ENCODE measurements at places on chromosomes 5 and 9. TPM values are rescaled to one million over a fixed set of nuclear protein-coding genes. Genes with fewer than 3 reads are reported as not detected.

- no peak for DNase-seq
Measured at GRCh38 chr5:76155536-76155935, 72.4 kb downstream of the SV2C start.

The FLT4 gene
- 12.1 TPM for total RNA-seq

GRCh38 chr5:33227746-33228145 is 213.0 kb upstream of the TARS1 start:
- no peak for DNase-seq

GRCh38 chr5:169037466-169037865 is 263.5 kb downstream of the SLIT3 start:
- DNase-seq: no peak

- peak; percentile 24 for DNase-seq
Measured at GRCh38 chr9:38118862-38119438, 49.9 kb upstream of the SHB start.

DNA sequence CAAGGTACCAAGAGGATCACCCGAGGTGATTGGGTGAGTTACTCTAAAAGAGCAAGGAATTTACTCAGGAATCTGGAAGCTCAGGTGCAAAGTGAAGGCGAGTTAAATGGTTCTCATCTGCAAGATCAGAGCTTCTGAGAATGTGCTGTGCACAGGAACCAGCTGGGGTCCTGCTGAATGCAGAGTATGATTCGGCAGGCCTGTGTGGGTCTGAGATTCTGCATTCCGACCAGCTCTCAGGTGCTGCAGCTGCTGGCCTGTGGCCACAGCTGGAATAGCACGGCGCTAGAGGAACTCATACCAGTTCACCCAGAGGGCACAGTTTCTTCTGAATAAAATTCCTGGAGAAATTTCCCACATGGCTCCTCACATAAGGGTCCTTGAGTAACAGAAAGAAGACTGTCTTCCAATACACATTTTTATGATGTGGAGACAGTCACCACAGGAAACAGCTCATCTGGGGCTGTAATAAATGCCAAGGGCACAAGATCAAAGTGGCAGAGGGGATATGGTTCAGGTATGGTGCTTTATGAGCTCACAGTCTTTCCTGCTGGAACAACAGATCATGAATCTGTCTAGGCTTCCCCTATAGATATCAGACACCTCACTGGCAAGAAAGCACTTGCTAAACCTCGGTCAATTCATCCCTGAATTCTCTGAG is 83.9 kb downstream of the PTPN3 start:
- DNase-seq: peak; percentile 14

DNA sequence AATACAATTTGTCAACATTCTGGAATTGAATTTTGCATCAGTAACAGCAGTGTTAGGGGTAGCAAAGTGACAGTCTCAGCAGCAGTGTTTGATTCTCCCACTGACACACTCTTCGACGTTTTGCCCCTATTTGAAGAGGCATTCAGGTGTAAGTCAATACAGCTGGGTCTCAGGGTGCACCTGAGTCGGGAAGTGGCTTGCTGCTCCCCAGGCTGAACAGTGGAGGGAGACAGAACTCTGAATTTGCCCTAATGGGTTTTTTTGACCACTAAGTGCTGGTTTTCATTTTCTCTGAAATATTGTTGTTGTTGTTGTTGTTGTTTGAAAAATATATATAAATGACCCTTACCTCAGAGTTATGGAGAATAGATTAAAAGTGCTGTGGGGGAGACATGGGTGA is 223.2 kb downstream of the TLR4 start:
- DNase-seq: no peak

- no peak for DNase-seq
Measured at GRCh38 chr9:124339603-124340146, 75.6 kb downstream of the PSMB7 start.

DNA sequence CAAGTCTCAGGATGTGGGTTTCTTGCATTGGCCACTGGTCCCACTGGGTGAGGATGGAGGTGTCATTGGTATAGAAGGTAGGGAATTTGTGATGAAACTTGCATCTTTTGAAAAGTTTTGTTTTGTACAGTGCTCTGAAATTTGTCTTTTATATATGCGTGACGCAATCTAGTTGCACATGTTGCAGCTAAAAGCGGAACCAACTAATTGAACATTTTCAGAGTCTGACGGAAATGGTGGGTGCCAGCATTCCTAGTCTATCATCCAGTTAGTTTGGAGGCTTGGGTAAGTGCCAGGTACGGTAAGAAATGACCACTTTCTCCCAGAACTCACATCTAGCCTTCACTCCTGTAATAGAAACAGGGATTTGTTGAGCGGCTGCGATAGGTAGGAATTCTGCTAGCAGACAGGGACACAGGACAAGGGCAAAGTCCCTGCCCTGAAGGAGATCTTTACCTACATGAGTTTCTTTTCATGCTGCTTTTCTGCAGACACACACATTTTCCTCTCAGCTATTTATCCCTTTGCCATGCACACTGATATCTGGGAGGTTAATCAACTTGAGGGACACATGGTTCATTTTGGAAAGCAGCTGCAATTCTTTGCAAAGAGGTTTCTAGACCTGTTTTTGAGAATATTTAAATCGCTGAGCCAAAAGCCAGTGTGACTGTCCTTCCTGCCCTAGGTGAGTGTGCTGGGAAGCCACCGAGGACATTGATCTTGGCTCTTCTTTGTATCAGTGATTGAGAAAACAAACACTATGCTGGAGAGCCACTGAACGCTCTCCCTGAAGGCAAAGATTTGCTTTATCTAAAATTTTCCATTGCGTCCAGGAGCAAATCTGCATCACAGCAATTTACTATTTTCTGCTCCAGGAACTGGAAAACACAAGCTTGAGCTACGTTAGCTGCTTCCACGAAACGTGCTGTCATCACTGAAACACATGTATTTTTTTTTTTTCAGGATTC is 89.7 kb downstream of the DAP start:
- no peak for DNase-seq

The OR1L4 gene
- not detected for total RNA-seq

DNA sequence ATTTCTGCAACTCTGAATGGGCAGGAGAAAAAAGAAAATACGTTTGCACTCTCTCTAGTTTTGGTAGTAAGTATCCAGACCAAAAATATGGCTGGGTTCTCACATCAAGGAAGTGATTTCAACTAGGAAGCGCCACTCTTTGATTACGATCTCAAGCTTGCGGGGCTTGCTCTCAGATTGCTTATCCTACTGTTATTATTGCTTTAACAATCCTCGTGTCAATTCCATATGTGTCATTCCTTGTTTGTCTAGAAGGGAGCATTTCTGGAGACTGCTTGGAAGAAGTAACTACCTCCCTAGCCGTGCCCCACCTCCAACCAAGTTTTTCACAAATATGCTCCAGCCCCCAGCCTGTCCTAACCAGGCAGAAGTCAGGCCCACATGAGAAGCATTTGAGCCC is 3.5 kb downstream of the PRUNE2 start:
- no peak for DNase-seq

GRCh38 chr9:20989923-20990341 is 41.5 kb downstream of the HACD4 start:
- no peak for DNase-seq

GRCh38 chr5:148746826-148747535 is 79.4 kb upstream of the ADRB2 start:
- no peak for DNase-seq

GRCh38 chr9:4558371-4558998 is 68.2 kb downstream of the SLC1A1 start:
- DNase-seq: no peak

DNA sequence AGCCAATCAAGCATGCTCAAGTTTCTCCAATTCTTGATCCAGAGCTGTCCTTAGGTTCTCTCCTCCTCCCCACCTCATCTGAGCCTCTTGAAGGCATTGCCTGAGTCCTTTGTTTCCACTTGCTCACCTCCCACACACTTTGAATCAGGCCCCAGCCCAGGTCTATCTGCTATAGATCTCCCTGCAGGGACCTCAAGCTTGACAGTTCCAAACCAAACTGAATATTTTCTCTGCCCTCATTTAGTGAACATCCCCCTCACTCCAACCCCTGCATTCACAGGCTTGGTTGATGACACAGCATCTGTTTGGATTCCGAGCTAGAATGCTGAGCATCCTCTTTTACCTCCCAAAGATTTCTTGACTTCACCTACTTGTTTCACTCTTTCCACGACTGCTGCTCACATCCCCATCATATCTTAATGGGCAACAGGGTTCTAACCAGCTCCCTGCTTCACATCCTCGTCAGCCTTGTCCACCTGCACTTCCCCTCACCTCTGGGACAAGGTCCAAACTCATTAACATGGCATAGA is 474.5 kb downstream of the ZSWIM6 start:
- no peak for DNase-seq

The CNTNAP3 gene
- total RNA-seq: 9.4 TPM

- peak; percentile 61 for DNase-seq
Measured at GRCh38 chr9:130128733-130129431, 43.3 kb upstream of the NCS1 start.

DNA sequence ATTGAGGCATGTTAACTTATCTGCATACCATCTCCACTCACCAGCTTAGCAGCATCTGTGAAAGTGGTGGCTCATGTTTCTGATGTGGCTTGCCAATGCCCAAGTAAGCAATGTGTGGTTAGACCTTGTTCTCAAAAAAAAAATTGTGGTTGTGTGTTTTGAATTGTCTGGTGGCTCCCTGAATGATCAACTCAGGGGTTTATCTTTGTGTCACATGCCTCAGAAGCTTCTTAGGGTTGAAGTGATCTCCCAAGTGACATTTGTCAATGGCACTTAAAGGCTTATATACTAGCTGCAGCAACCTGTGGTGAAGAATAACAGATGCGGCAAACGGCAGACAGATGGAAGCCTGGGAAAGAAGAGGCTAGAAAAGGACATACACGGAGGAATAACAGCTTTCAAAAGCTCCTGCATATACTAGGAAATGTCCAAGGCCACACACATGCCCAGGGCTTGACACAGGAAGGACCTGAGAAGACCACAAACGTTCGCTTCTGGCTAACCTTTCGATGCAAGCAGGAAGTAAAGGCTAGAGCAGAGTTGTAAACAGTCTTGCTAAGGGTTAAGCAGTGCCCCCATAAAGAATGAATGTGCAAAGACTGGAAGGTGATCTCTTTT is 42.2 kb upstream of the FSD1L start:
- DNase-seq: no peak

The NUTM2G gene
- total RNA-seq: not detected

GRCh38 chr9:137631345-137632229 is 12.8 kb downstream of the EHMT1 start:
- no peak for DNase-seq

The ADRB2 gene
- total RNA-seq: 5.7 TPM

- DNase-seq: no peak
Measured at GRCh38 chr5:127409246-127409917, 108.1 kb upstream of the PRRC1 start.

DNA sequence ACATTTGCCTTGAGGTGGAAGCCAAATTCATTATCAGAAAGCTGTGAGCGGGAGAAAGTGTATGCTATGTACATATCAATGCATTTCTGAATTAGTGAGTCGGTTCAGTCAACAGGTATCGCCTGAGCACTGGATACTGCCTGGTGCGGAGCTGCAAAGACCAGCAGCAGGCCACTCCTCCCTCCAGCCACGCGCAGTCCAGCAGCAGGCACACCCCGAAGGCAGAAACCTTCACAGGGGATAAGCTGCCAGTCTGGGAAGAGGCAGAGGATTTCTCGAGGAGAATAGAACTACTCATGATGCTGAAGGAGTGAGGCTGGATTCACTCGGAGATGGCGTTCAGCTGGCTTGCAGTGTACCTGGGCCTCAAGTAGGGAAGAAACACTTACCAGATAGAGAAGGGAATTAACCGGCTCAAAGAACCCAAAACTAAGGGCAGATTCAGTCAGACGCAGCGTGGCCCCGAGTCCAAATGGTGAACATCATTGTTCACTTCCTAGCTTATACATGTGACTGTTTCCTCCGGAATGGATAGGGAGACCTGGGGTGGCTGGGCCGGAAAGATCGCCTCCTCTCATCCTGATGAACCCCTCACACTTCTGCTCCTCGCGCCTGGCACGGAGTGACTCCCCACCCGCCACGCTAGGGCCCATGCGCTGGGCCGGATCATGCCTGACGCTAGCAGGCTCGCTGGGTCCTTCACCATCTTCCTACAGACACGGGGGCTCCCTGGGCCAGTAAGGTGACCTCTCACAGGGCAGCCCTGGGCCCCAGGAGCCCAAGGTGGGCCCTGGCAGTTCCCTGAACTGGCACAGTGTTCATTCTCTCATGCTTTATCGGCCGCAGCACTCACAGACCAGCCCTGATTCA is 78.1 kb upstream of the SPATA31C2 start:
- no peak for DNase-seq

- no peak for DNase-seq
Measured at GRCh38 chr9:84054341-84055010, 73.9 kb downstream of the RMI1 start.

DNA sequence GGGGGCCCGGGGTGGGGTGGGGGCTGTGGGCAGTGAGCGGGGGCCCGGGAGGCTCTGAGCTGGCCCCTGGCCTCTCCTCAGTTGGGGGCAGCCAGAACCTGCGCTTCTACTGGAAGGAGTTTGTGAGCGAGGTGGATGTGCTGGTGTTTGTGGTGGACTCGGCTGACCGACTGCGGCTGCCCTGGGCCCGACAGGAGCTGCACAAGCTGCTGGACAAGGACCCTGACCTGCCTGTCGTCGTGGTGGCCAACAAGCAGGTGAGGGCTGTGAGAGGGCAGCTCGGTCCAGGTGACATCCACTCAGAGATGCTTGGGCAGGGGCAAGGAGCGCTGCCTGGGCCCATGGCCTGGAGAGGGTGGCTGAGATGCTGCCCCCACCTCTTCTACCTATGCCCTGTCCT is 3.4 kb downstream of the ARL10 start:
- no peak for DNase-seq

DNA sequence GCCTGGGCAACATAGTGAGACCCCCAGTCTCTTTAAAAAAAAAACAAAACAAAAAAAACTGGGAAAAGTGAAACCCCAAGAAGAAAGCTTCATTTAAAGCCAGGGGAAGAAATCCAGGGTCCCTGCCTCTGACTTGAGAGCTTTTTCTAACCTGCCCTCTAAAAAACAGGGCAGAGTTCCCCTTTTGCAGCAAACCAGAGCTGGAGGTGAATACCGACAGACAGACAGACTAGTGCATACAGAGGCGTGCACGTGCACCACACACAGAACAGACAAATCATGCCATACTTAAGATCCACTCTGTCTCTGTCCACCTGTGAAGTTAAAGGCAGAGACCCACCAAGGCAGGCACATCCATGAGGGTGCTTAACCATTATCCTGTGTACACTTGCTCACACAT is 11.7 kb upstream of the AQP3 start:
- no peak for DNase-seq

- no peak for DNase-seq
Measured at GRCh38 chr9:92228628-92229027, 64.9 kb downstream of the IARS1 start.

DNA sequence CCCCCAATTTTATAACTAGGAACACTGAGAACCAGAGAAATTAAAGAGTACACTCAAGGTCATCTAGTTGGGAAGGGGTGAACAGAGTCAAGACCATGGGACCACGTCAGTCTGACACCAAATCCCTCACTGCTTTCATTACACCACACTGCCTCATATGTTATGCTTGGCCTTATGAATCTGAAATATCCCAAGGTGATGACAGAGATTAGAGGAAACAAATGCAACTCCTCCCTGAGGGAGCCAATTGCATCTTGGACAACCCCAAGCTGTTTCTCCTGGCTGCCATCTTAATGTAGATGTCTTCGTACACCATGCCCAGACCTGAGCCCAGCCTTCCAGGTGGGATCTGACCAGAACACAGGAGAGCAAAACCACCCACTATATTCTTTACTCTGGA is 60.6 kb upstream of the ABCA1 start:
- no peak for DNase-seq

The FOXD4L4 gene
- total RNA-seq: 0.47 TPM

All from ureter (tissue), 1 donor.